Stimulated activated CD4-positive, alpha-beta T cell treated with anti-CD3 and anti-CD28 coated beads, TNF-alpha, amount 100 ng/mL, for 4 hours (primary cell): ENCODE measurements at places on chromosomes 13 and 19.
A peak's percentile ranks its signal among the peaks of the same experiment; 100 is the strongest.

DNA sequence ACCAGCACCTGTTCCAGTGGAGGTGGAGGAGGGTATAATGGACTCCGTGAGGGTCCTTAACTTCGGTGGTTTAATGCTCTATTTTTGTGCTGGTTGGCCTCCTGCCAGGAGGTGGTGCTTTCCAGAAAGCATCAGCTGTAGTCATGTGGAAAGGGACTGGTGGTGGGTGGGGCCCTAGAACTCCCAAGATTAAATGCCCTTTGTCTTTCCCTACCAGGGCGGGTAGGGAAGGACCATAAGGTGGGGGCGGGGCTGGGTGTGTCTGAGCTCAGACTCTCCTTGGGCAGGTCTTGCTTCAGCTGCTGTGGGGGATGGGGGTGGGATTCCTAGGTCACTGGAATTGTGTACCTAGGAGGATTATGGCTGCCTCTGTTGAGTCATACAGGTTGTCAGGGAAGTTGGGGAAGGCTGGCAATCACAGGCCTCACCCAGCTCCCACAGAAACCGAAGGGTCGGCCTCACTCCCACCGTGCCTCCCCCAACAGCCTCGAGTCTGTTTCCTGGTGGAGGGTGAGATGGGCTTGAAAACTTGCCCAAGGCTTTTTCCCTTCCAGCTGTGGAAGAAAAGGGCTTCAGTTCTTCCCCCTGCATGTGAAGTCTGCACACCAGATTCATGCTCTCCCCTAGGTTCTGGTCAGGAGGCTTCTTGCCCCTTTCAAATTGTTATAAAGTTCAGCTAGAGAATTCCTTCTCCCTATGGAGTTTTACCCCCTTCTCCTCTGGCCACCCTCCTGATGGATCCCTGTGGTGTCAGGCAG, 60.3 kb upstream of the CLDN10 start:
- DNase-seq, result no peak

- DNase-seq, result no peak
These were observed at the start of gene MCEMP1 for GRCh38 chr19:7676854-7677253. TSS of gene MCEMP1 (plus strand) at chr19:7677090. CDS start at chr19:7677121, 31 bp downstream.

DNA sequence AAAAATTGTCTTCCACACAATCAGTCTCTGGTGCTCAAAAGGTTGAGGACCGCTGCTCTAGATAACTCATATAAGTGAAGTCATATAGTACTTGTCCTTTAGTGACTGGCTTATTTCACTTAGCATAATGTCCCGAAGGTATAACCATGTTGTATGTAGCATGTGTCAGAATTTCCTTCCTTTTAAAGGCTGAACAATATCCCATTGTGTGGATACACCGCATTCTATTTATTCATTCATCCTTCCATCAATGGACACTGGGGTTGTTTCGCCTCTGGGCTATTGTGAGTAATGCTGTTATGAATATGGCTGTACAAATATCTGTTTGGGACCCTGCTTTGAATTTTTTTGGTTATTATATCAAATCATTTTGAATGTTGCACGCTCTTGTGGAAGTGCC, 4.6 kb upstream of the LYPD5 start:
- no peak for DNase-seq

DNA sequence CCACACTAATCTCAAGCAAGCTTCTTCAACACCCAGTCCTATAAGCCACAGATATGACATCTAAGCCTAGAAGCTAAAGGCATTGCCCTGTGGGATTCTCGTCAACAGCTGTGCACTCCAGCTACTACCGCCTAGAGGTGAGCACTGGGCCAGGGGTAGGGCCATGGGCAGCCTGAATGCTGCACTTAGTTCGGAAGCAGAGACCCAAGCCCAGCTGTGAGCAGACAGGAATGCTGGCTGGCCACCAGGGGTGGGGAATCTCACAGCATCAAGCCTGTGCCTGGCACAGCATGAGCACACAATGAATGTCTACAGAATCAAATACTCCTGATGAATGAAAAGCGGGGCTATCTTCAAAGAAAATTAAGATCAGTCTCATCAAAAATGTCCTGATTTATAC, 167.5 kb upstream of the UBL3 start:
- DNase-seq, result no peak

DNA sequence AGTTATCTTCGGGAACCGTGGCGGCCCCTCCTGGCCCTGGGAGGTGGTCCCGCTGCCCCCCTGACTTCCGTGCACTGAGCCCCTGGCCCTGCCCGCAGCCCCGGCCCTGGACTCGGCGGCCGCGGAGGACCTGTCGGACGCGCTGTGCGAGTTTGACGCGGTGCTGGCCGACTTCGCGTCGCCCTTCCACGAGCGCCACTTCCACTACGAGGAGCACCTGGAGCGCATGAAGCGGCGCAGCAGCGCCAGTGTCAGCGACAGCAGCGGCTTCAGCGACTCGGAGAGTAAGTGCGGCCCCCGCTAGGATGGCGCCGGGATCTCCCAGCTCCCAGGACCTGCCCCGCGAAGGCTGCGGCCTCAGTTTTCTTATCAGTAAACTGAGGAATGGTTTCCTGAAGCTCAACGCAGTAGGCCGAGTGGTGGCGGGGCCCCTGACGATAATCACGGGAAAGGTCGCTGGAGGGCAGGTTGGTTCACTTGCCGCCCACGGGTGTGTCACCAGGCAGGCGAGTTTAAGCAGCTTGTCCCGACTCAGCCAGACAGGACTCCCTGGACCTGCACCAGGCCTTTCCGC, 924 bp downstream of the RGCC start:
- DNase-seq, result peak; percentile 41

- DNase-seq, result peak; percentile 52
These were observed 4.2 kb downstream of the ADPRHL1 start for GRCh38 chr13:113448885-113449692.

DNA sequence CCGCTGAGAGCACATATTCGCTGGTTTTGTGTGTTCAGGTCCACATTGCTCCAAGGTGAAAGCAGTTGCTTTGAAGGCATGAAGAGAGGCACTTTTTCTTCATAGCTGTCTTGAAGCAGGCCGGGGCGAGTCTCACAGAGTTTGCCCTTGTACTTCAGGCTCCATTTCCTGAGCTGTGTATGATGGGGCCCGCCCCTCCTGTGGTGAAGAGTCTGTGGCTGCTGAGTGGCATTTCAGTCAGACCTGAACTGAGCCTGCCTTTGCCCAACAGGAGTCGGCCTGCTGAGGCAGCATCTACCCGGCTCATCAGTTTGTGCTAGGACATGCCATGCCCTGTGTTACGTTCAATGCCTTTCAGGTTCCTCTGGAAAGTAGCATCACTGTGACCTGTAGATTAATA, 44.4 kb upstream of the C1QTNF9 start:
- DNase-seq, result peak; percentile 50

DNA sequence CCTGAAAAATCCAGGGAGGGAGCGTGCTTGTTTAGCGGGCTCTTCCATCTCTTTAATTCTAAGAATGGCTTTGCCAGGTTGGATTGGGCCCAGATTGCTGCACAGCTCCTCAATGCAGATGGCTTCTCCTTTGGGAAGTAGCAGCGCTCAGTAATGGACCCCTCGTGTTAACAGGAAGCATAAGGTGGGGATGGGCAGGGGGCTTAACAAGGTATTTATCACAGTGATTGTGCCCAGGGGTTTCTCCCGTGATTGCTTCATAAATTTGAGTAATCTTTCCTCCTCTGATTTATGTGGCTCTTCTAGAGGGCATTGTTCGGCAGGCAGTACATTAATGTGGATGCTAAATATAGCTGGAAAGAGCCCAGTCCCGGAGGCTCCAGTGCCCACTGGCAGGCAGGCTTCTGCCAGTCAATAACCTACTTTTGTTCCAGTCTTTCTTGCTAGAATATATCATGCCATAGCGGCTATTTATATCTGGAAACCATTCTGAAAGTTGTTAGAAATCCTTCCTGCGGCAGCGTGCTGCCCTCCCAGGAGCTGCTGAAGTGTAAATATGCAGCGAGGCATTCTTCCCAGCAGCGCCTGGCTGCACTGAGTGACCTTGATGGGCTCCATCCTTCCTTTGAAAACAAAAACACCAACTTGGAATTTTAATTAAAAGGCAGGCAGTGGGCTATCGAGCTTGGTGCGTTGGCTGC, 65.0 kb downstream of the FGF9 start:
- DNase-seq, result no peak

DNA sequence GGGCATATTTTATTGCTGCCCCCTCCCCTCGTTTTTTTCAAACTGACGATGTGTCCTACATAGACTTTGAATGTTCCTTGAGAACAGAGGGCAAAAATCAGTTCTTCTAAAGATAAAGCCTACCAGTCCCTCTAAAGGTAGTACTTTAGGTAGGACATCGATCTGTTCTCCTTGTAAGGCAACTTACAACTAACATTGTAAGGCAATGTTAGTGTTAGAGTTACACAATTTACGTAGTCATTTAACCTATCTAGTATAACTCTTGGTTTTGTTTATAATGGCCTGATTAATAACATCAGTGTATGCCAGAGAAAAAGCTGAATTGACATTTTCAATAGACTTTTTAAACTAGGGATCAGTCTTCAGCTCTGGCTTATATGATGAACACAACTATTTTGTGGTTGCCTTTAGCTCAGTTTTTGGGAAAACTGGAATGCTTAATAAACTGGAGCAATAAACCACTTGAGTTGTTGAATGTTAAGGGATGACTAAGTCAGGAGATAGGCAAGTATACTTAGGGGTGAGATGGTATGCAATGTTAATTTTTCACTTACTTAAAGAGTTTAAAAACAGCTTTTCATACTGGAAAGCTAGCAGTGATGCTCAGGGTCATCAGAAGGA, 2.2 kb downstream of the NDFIP2 start:
- DNase-seq, result no peak

- DNase-seq, result no peak
These were observed 4.7 kb downstream of the LGALS7B start for GRCh38 chr19:38793671-38794070.

GRCh38 chr19:18898081-18898606, 2.2 kb upstream of the CERS1 start:
- DNase-seq, result no peak

GRCh38 chr13:102724923-102725322, 30.1 kb upstream of the METTL21C start:
- no peak for DNase-seq

DNA sequence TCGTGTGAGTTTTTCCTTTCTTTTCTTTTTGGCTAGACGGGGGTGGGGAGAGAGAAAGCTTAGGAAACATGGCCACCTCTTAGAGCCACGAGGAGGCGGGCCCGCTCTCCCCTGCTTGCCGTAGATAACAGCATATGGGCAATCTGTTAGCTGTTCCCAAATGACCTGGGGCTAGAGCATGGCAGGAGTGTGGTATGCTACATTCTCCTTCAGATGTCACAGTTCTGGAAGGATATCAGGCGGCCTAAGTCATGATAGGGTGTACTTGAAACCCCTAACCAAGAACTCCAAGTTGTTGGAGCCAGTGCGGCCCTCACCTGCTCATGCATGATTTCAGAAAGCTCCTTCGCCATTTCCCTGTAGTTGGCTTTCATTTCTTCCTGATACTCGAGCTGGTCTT, 44.3 kb upstream of the SLC15A1 start:
- DNase-seq, result no peak

GRCh38 chr13:49789968-49790367, 2.5 kb downstream of the KPNA3 start:
- DNase-seq, result no peak

DNA sequence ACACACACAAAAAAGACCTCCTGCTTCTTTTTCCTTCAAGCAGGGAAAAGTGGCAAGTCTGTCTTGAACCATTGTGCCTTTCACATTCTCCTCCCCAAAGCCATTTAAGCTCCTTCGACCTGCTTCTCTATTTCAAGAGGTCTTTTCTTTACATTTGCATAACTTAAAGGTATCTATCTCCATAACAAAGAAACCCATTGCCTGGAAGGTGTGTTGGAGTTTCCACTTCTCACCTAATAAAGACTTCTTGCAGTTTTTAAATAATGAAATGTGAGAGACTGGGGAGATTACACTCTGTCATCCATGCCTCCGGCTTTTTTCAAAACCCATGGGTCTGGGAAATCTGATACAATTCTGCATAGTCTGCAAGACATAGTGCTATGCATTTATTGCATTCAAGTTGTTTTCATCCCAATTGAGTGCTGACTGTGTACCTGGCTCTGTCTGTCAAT, 41.8 kb upstream of the NBEA start:
- DNase-seq, result no peak

DNA sequence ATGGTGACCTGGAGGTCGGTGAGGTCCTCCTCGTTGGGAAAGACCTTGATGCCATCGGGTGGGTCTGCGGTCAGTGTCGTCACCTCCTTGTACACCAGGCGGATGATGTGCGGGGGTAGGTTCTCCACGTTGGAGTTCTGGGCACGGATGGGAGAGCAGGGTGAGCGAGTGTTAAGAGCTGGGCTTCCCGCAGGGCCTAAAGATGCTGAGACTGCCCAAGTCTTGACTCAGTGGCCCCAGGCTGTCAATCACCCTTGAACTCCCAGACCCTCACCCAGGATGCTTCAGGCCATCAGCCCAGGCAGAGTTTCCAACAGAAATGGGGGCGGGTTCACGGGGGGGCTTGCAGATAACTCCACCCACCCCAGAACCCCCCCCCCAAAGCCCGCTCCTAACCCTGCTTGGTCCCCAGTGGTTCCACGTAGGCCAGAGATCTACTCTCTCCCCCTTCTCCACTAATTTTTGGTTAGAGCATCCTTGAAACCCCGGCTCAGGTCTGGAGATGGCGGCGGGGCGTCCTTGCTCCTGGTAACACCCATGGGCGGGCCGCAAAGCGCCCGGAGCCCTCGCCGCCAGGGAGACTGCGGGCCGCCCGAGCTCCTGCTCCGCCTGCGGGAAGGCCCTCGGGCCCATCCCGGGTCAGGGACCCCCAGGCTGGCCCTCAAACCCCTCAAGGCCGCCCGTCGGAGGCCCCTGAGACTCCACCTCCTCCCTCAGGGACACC, 600 bp downstream of the UBE2S start:
- DNase-seq, result no peak

DNA sequence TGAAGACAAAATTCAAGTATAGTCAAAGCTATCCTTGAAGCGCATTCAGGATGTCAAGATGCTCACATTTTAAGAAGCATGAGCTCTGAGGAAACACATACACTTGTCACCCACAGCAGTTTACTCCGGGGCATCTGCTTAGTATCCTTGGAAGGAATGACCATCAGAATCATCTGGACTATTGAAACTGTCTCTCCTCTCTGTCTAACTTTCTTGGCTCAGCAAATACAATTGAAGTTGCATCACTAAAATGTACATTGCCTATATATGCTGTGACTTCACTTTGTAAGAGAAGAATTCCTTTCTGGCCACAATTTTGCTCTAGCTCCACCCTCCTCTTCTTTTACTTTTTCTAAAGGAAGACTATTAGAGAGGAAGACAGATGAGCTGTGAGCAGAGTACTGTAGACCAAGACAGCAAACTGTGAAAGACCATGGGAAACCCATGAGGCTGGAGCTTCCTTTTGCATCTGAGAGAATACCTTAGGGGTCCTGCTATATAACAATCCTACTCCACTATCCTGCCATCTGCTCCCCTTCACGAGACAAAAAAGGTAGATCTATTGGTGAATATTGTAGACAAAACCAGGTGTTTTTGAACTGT, 906.3 kb downstream of the PCDH9 start:
- no peak for DNase-seq

DNA sequence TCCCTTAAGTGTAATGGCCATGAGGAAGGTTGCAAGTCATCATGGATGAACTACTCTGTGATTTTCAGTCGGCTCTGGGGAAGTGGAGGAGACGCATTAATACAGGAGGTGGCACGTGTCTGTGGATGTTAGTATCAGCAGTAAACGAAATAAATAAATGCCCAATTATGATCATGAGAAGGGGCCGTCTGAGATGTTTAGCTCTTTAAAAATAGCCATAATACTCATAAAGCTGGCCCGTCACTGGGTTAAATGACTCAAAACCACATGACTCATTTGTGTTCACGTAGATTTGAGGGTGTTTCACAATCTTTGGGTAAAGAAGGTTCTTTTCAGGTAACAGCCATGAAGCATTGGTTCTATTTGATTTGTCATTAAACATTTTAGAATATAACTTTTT, 620.6 kb downstream of the GPC6 start:
- no peak for DNase-seq
